ENCODE measurements at places on chromosomes 3 and 15.
A peak's percentile ranks its signal among the peaks of the same experiment; 100 is the strongest.

DNA sequence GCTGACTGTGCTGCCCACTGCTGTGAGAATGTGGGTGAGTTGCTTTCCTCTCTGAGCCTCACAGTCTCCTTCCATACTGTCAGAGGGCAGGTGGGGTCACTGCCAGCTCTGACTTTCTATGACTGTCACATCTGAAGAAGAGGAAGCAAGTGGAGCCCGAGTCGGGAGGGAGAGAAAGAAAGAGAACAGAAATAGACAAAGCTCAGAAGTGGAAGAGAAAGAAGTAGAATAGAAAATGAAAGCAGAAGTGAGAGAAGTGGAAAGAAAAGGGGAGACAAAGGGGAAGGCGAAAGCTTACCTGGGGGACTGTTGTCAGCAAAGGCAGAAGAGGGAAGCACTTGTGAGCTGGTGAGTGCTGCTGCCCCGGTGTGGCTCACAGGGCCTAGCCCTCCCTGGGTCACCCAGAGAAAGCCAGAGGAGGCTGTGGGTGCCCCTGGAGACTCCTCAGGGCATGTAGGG, 57.9 kb downstream of the EPHB1 start:
- DNase-seq: no peak

DNA sequence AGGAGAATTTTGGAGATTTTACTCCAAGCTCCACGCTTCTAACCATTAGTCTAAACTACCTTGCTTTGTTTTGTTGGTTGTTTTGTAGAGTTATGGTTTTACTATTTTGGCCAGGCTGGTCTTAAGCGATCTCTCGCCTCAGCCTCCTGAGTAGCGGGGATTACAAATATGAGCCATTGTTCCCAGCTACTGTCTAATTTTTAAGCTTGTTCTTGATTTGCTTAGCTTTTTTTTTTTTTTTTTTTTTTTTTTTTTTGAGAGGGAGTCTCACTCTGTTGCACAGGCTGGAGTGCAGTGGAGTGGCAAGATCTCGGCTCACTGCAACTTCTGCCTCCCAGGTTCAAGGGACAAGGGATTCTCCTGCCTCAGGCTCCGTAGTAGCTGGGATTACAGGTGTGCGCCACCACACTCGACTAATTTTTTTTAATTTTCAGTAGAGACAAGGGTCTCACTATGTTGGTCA, 28.5 kb downstream of the EFCAB12 start:
- no peak for DNase-seq

DNA sequence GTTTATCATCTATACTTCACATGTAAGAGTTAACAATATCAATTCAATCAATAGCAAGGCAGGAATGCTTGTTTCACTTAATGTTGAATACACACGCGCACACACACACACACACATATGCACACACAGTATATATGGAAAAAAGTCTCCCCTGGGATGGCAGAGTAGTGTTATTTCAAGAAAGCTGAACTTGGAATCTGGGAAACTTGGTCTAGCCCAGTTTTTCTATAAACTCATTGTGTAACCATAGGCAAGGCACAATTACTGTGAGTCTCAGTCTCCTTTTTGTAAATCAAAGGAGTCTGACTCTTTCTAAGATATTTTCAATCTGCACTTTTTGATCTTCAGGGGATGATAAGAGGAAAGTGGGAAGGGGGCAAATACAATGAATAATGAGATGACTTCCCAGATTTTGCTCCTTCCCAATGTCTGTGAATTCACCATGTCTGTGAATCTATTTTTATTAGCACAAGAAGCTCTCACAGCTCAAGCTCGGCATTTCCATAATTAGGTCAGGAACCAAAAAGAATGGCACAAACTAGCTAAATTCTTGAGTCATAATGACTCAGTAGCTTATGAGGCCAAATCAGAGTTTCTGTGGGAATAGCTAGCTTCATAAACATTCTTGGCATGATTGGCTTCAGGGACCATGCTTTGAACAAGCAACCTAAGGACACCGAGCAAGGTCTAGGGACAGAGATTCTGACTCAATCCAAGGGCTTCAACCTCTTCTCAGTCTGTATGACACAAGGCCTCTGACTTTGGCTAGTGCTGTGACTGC, 227.4 kb upstream of the DCBLD2 start:
- peak; percentile 99 for DNase-seq

- DNase-seq: no peak
Measured at GRCh38 chr15:54481819-54482218, 503.6 kb downstream of the UNC13C start.

DNA sequence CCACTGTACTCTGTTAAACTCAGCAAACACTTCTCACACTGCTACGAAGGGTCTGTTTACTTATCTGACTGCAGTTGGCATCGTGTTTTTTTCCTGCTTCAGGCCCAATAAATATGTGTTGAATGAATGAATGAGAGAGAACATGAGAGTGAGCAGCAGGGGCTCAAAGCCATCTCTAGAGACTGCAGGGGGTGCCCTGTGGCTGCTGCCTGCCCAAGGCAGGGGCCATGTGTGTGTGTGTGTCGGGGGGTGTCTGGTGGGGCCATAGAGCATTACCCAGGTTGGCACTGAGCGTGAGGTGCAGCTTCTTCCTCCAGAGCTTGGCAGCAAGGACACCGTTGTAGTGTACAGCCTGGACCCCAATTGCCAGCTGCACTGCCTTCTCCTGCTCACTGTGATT, 14.8 kb downstream of the EPB42 start:
- DNase-seq: no peak

DNA sequence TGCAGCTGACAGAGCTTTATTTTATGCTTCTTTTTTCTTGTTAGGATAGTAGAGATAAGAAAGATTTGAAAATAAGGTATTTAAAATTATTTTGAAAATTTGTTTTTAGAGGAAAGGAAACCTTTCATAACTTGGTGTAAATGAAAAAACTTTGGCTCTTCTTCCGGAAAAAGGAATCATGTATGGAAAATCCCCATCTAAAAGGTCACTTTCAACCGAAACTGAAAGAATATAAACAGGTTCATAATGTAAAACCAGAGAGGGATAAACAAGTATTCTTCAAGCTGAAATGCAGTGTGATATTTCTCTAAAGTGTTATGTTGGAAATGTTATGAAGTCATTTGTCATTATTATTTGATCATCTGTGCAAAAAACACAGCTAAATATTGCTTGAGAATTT, 246.8 kb downstream of the NFKBIZ start:
- DNase-seq: no peak

- DNase-seq: no peak
Measured at GRCh38 chr15:80586161-80586560, 108.9 kb upstream of the ABHD17C start.

DNA sequence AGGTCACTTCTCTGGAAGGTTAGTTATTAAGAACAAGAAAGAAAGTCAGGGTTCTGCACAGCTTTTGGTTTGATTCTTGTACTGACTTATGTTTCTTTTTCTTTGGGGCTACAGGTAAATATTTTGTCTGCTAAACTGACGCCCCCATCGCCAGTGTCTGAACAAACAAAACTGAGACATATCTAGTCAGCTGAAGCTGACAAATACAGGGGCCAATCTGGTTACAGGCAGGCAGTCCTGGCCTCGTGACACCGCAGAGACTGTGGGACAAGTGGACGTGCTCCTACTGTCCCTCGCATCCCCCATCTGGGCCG, 4.6 kb upstream of the RPL14 start:
- no peak for DNase-seq

DNA sequence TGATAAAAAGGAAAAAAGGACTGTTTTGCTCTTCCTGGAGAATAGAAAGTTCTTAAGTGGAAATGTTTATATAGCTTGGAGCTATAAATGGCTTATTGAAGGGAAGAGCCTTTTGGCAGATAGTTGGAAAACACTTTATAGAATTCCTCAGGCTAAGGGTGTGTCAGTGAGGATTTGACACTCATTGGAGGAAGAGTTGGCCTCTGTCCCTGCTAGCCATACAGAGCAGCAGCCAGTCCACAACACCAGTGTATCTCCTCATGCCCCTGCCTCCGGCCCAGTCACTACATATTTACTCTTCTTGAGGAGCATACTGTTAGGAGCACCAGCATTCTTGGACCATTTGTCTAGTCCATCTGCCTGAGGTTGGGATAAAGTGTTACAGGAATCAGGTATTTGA, 36.2 kb downstream of the KLHL18 start:
- DNase-seq: no peak

DNA sequence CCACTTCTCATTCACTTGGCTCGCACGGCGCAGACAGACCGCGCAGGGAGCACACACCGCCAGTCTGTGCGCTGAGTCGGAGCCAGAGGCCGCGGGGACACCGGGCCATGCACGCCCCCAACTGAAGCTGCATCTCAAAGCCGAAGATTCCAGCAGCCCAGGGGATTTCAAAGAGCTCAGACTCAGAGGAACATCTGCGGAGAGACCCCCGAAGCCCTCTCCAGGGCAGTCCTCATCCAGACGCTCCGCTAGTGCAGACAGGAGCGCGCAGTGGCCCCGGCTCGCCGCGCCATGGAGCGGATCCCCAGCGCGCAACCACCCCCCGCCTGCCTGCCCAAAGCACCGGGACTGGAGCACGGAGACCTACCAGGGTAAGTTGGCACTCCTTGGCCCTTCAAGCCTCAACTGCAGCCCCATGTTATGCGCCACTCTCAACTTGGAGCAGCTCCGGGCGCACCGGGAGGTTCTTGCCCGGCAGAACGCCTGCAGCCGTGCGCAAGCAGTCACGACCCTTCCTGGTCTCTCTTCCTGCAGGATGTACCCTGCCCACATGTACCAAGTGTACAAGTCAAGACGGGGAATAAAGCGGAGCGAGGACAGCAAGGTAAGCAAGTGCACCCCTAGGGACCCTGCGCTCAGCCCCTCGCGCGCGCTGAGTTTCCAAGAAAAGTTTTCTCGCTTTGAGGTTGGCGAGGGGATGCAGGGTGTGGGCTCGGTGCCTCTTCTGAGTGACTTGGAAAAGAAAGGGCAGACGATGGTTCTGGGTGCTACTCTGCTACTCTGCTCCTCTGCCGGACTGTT, at the start of gene BHLHE40:
Gene BHLHE40, plus strand, starts transcription at position 10 of the 801 bp plus-strand sequence. Its CDS starts 282 bp downstream, at position 292.
- no peak for DNase-seq

DNA sequence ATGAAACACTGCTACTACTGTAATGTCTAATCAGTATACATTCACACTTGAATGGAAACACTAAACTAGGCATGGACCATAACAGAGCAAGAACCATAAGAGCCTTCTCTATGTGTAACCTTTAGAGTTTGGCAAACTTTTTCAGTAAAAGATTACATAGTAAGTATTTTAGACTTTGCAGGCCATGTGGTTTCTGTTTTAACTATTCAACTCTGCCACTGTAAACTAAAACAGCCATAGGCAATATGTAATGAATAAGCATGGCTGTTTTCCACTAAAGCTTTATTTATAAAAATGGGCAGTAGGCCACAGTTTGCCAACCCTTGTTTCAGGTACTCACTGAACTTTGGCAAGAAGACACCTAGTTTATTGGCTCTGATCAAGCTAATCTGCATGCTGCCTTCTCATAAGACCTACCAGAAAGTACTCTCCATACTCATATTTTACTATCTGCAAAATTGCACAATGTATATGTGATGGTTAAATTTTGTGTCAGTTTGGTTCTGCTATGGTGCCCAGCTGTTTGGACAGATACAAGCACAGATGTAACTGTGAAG, 46.0 kb downstream of the UACA start:
- no peak for DNase-seq

DNA sequence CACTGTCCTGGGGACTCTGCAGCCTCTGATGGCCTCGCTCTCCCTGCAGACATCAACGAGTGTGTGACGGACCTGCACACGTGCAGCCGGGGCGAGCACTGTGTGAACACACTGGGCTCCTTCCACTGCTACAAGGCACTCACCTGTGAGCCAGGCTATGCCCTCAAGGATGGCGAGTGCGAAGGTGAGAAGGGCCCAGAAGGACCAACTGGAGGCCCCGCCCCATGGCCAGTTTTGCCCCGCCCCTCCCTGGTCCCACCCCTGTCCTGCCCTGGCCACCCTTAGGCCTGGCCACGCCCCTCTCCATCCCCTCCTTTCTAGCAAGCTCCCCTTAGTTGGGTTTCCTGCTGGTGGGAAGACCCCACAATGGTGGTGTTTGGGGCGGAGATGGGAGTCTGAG, 77.5 kb downstream of the FBLN2 start:
- DNase-seq: no peak

- no peak for DNase-seq
Measured at GRCh38 chr15:57345584-57345983, 30.7 kb upstream of the CGNL1 start.

DNA sequence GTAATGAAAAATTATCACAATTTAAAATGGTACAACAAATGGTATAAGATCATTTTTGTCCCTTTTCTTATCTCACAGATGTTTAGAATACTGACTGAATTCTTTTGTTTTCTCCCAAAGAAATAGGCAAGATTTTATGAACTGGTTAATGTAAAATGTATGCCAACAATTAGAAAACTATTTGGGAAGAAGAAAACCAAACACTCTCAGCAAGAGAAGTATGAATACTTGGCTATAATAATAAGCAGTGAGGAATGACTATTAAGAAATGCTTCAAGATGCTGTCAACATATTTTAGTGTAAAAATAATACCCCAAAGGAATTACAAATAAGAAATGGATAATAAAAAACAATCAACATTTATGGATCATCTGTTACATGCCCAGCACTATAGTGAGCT, 18.5 kb downstream of the SHQ1 start:
- peak; percentile 63 for DNase-seq

DNA sequence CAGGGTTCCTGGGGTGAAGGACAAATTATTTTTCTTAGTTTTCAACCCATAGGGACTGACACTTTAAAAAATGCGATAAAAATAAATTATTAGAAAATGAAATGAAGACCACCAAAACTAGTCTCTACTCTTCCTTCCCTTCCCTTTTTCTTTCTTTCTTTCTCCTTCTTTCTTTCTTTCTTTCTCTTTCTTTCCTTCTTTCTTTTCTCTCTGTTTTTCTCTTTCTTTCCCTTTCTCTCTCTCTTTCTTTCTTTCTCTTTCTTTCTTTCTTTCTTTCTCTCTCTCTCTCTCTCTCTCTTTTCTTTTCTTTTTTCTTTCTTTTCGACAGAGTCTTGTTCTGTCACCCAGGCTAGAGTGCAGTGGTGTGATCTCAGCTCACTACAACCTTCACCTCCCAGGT, 99.3 kb upstream of the TNFAIP8L3 start:
- no peak for DNase-seq

- no peak for DNase-seq
Measured at GRCh38 chr3:17655743-17656142, 86.7 kb downstream of the TBC1D5 start.

GRCh38 chr3:158272081-158272480, 162.2 kb downstream of the RSRC1 start:
- DNase-seq: no peak

GRCh38 chr3:36729204-36730056, 34.9 kb downstream of the DCLK3 start:
- no peak for DNase-seq
